ENCODE measurements at places on chromosomes 6 and 20. TPM values are rescaled to one million over a fixed set of nuclear protein-coding genes. Genes with fewer than 3 reads are reported as not detected.

DNA sequence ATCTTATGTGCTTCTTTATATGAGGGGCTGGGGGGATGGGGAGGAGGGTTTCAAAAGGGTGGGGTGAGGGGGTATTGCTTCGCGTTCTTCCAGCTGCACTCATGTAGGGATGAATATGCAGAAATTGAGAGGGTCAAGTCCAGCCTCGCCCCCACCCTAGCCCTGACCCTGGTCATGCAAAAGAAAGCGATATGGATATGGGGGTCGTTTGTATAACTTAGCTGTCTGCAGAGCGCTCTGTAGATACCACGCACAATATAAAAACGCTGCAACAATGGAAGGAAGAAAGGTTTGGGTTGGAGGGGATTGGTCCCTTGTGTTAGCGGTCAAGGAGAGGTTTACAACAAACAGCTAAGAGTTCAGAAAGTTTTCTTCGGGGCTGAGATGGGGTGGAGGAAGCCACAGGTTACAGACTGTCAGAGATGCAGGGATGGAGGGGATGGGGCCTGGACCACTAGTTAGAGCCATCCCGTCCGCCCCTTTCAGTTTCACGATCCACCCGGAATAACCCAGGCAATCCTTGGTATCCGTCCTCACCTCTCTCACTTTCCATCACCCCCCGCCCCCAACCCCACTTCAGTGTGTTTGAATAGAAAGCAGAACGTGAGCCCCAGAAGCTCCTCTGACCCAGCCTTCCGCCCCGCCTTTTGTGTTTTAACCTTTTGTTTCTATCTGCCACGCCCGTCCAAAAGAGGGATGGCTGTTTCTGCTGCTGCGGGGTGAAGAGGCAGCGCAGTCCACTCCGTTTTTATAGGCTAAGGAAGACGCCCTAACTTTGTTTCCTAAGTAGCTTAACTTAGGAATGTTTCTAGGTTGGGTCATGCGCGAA lies 73.5 kb downstream of the SOX4 start:
- DNase-seq = no peak

The PTK6 gene
- total RNA-seq = 0.17 TPM

DNA sequence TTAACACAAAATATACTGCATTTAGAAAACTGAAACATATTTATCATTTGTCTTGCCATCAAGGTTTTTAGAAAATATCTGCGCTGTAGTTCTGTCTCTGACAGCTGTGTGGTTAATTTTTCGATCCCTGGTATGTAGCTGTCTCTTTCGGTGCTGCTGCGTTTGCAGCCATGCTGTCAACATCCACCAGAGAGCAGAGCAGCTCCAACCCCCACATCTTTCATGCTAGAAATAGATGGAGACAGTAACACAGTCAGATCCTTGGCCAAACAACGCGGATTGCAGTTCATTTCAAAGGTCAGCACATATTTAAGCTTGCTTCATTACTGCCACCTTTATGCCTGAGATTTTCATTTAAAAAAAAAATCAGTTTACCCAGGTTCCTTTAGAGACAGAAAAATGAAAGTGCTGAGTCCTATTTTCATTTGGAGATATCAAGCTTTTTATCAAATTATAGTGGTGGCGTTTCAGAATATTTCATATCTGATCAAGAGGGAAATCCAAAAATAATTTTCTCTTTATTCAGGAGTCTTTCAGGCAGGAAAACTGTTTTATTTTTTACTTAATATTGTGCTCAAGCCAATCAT lies 157.7 kb upstream of the MMS22L start:
- peak; percentile 16 for DNase-seq

DNA sequence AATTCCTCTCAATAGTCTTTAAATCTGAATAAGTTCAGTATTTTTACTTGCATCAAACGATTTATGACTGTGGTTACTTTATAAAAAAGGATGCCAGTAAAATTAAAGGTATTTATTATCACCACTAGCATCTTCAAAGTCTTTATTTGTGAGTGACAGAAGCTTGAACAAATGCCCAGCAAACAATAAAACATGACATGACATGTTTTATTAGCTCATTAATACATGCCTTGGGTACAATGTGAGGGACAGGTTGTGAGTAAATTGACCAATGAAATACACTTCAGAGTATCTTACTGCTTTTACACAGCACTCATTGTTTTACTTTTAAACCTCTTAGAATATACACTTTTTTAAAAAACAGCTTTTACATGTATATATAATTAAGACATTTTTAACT lies 113.4 kb upstream of the BEND3 start:
- no peak for DNase-seq

The ANGPT4 gene
- not detected for total RNA-seq

GRCh38 chr6:157539900-157540752 lies 159.1 kb downstream of the ZDHHC14 start:
- no peak for DNase-seq

The TRIM26 gene
- 23.4 TPM for total RNA-seq

The TNFAIP3 gene
- total RNA-seq = 35.2 TPM

GRCh38 chr6:158762787-158763433 lies 56.3 kb downstream of the EZR start:
- DNase-seq = no peak

The KHDC3L gene
- not detected for total RNA-seq

GRCh38 chr6:52739627-52740026 lies 23.6 kb downstream of the GSTA2 start:
- DNase-seq = no peak

The LIME1 gene
- 3.5 TPM for total RNA-seq

- no peak for DNase-seq
Observed at GRCh38 chr6:156402227-156402626, 375.0 kb upstream of the ARID1B start.

The ASCC3 gene
- total RNA-seq = 102 TPM

- peak; percentile 4 for DNase-seq
Observed at GRCh38 chr6:163260111-163260895, 154.2 kb upstream of the QKI start.

The FAM83C gene
- total RNA-seq = not detected

The SULF2 gene
- total RNA-seq = 217 TPM
